ENCODE measurements at places on chromosomes 5 and 9.

DNA sequence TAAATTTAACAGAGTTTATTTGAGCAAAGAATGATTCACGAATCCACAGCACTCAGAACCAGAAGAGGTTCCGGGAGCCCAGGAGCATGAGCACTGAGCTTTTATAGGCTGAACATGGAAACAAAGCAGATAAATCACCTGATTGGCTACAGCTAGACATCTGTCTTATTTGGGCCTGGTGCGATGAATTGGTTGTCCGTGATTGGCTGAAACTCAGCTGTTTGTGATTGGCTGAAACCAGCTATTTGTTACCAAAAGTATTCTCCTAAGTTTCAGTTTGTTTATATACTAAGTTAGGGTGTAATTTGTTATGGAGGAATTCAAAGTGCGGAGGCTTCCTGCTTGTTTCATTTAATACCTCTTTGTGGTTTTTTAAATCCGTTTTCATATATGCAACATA, 15.8 kb upstream of the LCP2 start:
- no peak for DNase-seq

DNA sequence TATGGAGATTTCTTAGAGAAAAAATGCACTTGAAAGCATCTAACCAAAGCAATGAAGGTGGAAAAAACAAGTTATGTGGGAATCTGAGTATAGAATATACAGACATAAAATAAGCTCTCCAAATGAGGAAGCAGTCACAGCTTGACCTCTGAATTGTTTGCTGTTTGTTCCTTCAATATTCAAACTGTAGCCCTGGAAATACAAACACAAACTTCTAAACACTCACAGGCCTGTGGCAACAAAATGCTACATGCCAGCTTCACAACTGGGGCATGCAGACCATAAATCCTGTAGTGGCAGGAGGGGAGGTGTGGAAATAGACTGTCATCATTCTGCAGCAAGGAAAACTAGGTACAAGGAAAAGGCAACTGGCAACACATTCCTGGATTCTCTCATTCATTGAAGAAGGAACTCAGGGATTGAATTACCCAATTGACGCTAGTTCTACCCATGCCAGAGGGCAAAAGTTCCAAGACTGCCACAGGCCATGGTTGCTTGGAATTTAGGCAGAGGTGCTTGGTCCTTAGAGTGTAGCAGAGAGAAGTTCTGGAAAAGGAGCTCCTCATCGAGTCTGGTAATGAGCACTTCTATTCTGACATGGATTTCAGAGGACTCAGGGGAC, 349.6 kb downstream of the PDE4D start:
- DNase-seq: no peak

- DNase-seq: no peak
Observed at GRCh38 chr9:111052791-111053190, 14.5 kb upstream of the LPAR1 start.

DNA sequence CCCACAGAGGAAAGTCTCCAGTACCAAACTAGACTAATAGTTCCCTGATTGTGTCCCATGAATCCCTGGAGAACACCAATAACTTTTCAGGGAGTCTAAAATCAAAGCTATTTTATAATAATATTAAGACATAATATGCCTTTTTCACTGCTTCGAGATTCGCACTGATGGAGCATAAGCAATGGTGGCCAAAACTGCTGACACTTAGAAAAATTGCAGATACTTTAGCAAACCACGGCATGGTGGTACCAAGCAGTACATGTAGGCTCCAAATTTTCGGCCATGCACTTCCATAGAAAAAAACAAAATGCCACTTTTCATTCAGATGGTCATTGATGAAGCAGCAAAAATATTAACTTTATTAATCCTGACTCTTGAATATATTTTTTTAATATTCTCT, 100.3 kb upstream of the PCSK1 start:
- no peak for DNase-seq

GRCh38 chr9:135343837-135344522, 135.6 kb upstream of the PPP1R26 start:
- DNase-seq: no peak

GRCh38 chr5:137609127-137609526, 110.0 kb upstream of the SPOCK1 start:
- no peak for DNase-seq

- DNase-seq: no peak
Observed at GRCh38 chr9:98964911-98965336, 21.2 kb downstream of the COL15A1 start.

- DNase-seq: no peak
Observed at GRCh38 chr5:113379936-113380806, 54.6 kb downstream of the TSSK1B start.

DNA sequence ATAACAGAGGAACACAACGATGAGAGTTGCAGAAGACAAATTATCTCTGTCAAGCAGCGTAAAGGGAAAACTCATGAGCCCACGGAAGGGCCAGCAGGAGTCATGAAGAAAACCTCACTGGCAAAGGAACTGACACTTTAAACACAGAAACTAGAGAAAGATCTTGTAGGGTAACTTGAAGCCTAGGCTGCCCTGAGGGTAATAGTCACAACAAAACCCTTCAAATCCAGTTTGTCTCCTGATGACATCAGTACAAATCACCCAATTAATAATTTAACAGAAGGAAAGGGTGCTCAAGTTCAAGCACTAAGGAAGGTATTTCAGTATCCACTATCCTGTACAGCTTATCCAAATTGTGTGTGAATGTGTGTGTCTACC, 549.1 kb downstream of the MTRR start:
- no peak for DNase-seq

GRCh38 chr5:123360910-123361309, 62.3 kb downstream of the CEP120 start:
- no peak for DNase-seq

DNA sequence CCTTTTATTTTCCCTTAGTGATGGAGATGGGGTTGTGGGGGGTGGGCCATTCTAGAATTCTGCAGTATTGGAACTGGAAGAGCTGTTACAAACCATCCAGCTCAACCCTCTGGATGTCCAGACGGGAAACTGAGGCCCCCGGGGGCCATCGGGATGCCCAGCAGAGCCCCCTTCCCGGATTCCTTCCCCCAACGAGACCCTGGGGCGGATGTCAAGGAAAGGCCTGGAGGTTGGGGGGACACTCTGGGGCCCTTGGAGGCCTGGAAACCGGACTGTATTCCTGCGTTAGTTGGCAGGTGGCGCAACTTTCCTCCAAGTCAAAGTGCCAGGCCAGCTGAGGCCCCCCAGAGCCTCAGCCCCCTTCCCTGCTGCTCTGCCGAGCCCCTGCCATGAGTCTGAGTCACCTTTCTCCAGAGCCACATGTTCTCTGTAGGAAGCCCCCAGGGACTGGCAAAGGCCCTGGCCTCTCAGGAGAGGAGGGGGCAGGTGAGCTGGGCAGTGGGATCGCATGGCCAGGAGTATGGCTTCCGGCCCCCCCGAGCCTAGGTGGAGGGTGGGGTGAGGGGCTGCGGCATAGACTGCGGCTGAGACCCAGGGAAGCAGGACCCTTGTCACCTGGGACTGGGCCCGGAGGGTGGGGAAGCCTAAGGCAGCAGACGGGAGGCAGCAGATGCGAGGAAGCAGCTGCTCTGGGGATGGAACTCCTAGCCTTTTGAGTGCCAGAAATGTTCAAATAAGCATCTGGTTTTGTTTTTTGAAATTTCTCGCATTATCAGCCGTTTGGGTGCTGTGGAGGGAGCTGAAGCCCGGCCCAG, 17.8 kb upstream of the FIBCD1 start:
- no peak for DNase-seq

DNA sequence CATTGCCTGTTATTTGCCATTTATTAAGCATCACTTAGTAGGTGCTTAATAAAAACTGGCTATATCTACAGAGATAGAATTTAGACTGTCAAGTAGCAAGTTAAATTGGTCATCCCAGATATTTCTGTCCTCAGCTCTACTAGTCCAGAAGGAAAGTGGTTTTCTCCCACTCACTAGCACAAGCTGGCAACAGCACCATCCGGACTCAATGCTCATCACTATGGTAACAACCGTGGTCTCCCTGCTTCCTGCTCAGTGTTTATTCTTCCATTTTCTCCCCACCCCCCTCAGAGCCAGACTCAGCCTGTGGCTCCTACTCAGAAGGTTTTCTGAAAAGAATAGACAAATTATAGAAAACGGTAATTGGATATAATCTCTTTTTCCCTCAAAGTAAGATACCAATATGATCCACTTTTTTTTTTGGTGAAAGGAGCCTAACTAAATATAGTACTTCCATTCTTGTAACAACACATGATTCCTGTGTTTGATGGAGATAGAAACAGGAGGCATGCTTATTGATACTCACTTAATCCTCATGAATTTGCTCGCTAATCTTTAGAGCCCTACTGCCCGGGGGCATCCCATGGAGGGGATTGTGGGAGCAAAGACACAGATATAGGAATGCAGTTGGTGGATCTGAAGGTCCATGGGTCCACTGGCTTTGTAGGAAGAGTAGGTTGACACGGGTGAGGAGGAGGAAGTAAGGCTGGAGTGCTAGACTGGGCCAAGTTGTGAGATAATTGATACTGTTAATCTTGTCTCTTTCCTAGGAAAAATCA, 191.4 kb downstream of the MAN2A1 start:
- no peak for DNase-seq

DNA sequence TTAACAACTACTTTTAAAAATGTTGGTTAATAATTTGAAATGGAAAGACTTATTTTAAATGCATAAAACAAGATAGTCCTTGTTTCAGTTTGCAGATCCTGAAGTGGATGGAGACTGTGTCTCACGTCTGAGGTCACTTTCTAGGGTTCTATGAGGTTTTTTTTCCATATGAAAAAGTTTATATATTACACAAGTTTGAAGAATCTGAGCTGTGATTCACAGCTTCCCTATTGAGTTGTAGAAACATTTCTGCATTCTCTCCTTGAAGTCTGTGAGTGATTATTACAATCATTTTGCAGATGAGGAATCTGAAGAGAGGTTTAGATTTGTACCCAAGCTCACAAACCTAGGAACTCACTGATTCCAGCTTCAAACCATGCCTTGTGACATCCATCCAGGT, 442.5 kb upstream of the KLF4 start:
- DNase-seq: no peak

DNA sequence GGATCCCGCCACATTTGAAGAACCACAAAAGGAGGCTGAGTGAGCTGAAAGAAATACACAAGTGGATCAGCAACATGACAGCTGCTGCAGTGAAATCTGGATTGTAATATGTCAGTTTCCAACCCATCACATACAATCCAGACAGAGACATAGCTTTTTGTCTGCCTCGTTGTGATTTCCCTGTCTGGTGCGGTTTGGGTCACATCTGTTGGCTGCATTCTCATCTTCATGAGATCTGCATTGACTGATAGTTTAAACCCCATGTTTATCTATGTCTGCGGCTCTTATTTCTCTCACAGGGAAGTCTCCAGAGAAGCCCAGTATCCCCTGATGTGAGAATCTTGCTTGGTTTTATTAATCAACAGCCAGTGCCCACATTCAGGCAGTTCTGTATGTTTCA, 403.1 kb upstream of the ZNF608 start:
- DNase-seq: no peak

DNA sequence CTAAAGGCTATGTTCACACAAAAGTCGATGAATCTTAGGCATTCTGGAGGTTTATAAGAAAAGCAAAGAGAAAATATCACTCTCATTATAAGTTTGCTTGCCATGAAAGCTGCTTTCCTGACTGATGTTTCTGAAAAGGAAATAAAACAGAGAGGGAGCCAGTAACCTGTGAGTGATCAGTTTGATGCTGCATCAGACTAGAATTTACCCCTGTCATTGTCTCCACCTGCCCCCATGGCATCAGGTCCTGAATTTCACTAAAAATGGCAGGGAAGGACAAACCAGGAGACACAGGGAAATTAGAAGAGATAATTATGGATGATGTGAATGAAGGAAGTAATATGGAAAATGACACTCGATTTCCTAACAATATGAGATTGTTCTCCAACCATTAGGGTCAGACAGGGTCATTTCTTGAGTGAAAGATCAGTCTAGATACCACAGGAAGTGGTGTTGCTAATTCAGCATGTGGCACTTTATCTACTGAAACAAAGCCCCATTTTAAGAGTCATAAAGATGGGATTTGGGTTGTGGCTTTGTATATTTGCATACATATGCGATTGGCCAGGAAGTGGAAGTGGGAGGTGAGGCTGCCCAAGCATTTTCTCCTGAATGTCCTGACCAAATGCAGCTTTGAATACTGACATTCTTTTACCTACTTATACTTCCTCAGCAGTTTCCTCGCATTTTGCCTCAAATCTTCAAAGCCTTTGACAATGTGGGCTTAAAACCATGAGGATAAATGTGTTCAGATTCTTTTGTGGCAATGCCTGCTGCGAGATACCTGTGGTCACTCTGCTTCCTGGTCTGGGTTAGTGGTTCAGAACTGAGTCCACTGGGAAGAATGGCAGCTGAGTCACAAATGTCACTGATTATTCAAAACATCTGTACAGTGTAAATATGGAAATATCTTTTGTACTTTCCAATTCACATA, 29.7 kb downstream of the MEGF10 start:
- DNase-seq: no peak

- DNase-seq: no peak
Observed at GRCh38 chr9:134366223-134367031, 40.2 kb downstream of the RXRA start.

- no peak for DNase-seq
Observed at GRCh38 chr9:121725008-121725775, 73.8 kb downstream of the DAB2IP start.

DNA sequence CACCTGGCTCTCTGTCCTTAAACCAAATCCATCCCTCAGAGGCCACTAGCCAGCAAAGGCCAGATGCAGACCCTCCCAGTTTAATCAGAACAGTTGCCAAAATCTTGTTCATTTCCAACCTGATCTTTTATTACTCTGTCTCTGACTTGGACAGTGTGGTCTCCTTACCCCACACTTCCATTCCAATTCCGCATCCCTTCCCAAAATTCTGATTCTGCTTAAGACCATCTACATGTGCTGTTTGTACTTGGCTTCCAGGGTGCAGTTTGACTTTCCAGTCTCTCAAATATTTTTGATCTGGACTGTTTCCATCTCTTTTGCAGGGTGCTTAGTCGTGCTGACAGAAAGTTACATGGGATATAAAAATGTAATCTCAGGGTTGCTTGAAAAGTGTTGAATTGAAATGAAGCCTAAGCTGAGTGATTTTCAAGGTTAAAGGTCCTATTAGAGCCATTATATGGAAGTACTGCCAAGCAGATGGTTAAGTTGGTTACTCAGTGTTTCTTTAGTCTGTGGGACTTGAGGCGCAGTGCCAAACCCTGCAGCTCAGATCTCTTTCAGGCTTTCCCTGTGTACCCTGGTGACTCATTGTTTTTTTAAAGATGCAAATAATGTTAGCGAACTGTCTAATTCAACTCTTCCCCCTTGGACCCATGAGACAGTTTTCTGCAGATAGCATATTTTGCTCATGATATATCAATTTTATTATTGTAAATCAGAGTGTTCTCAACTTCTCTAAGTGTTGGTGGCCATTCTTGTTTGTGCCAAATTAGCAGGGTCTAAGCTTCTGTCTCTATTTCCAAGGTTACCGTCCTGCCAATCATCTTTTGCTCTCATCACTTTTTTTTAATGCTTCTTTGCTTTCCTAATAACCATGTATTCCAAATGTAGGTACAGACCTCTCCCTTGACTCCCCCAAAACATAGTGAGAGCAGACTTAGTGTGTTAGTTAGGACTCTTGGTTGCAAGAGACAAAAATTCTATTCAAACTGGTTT, 18.2 kb upstream of the DCP2 start:
- DNase-seq: no peak

- DNase-seq: no peak
Observed at GRCh38 chr9:125472926-125473701, 211.5 kb downstream of the GAPVD1 start.
